ENCODE measurements at places on chromosomes 5 and 9.

DNA sequence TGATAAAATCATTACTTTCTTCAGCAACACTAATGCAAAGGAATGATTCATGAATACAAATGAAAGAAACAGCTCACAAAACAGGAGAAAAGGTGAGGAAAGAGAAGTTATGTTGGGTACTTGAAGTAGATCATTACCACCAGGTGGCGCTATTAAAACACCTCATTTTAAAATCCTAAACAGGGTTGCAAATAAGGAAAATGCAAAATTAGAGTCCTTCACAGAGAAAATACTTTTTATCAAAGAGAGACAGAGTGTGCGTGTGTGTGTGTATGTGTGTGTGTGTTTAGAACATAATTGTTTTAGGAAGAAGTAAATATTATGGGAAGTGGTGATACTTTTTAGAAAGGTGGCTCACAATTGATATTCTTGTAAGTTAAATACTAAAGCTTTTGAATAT, 49.5 kb upstream of the CD180 start:
- DNase-seq, result peak; percentile 55

DNA sequence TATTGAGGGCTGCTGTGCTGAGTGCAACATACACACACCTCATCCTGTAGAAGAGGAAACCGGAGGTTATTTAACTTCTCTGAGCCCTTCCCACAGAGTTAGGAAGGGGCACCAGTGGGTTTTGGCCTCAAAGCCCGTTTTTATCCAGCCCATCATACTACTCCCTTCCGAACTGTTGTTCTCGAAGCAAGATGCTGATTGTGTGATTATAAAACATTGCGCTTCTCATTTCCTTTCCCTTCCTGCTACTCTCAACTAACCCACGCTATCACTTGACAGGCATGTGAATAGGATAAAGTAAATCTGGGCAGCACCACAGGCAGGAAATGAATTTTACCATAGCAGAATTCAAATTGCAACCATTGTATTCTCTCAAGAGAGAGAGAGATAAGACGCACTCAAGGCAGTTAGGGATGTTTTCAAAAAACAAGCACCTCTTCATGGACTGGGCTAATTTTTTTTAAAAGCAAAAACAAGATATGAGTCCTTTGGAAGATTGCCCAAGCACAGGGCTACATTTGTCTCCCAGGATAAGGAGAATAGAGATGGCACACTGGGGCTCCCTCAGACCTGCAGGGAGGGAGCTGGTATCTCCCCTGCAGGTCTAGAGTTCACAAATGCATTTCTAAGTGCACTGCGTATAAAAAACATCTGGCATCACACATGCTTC, 52.6 kb downstream of the GNA14 start:
- no peak for DNase-seq

DNA sequence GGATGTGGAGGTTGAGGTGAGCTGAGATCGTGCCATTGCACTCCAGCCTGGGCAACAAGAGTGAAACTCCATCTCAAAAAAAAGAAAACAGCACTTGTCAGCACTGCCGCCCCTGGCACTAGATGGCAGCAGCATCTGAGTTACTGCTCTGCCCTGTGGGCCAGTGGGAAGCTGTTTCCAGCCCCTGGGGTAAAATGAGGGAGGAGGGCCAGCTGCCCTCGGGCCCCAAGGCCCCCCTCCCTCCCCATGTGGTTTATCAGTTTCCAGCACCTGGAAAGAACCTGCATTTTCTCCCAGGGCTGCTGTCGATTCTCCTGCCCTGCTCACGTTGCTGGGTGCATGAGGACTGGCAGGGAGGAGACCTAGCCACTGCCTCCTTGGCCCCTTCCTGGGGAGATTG, 13.2 kb upstream of the CEL start:
- no peak for DNase-seq

- no peak for DNase-seq
Observed at GRCh38 chr5:166594567-166594966, 1696.9 kb upstream of the WWC1 start.

- DNase-seq, result peak; percentile 82
Observed at GRCh38 chr9:116152941-116153764, 438 bp upstream of the PAPPA start.

DNA sequence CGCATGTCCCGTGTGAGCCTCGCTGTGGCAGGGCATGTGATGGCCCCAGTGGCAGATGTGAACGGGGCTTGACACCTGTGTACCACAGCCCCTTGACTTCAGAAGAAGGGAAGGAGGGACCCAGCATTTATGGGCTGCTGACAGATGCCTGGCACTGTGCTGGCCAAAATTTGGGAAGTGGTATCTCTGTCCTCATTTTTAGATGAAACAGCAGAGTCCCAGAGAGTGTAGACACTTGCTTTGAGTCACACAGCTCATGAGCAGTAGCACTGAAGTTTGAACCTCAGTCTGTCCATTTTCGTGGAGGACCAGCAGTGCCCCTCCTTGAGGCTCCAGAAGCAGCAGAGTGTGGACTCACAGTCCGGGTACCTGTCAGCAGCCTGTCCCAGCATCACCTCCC, 16.5 kb downstream of the NEK6 start:
- no peak for DNase-seq

- DNase-seq, result no peak
Observed at GRCh38 chr5:174945853-174946252, 221.5 kb downstream of the MSX2 start.

- DNase-seq, result no peak
Observed at GRCh38 chr5:161406880-161407279, 139.6 kb downstream of the GABRB2 start.

GRCh38 chr5:133383580-133383939, 228.8 kb downstream of the FSTL4 start:
- no peak for DNase-seq

- DNase-seq, result peak; percentile 100
Observed at GRCh38 chr5:125484742-125485641, 738.6 kb upstream of the ZNF608 start.

DNA sequence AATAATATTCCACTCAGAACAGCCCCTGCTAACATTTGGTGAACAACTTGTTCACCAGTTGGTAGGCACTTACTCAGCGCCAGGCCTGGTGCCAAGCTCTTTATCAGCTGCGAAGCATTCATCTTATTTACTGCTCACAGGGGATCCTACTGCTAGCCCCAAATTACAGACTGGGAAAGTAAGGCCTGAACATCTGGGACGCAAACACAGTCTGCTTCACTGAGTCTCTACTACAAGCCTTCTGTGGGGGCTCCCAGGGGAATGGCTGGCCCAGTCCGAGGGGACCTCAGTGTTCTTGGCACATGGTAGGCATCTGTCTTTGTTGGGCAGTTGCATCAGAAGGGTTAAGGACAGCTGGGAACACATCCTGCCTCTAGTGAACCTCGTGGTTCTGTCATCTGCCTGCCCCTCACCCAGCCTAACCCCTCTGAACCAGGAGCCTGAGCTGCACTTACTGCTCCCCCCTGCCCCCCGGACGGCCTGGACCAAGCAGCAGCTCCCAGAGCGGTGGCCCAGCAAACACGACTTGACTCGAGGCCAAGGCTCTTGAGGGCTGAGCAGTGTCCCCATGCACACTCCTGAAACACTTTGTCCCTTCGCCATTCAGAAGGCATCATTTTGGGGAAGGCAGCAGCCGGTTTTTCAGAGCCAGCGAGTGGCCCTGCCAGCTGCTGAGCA, at the start of gene PHYHD1:
Gene PHYHD1, plus strand, starts transcription at position 602 of the 678 bp plus-strand sequence. CDS start 1,342 bp downstream, outside the sequence.
- DNase-seq, result peak; percentile 61

GRCh38 chr5:175452166-175452565, 8.2 kb upstream of the DRD1 start:
- no peak for DNase-seq

- DNase-seq, result no peak
Observed at GRCh38 chr9:71073494-71073893, 47.9 kb downstream of the TRPM3 start.

DNA sequence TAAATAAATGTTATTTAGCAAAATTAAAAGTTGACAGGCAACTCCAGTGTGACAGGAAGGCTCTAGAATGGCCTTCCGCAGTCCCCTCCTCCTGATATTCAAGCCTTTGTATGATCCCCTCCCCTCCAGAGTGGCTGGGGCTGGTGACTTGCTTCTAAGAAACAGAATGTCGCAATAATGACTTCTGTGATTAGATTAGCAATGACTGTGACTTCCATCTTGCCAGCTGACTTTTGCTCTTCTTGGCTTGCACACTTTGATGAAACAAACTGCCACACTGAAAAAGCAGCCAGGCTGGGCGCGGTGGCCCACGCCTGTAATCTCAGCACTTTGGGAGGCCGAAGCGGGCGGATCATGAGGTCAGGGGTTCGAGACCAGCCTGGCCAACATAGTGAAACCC, 106.5 kb upstream of the LARP1 start:
- no peak for DNase-seq

- no peak for DNase-seq
Observed at GRCh38 chr5:94705427-94705826, 87.0 kb downstream of the SLF1 start.

- no peak for DNase-seq
Observed at GRCh38 chr5:31754741-31755675, 116.1 kb downstream of the PDZD2 start.

DNA sequence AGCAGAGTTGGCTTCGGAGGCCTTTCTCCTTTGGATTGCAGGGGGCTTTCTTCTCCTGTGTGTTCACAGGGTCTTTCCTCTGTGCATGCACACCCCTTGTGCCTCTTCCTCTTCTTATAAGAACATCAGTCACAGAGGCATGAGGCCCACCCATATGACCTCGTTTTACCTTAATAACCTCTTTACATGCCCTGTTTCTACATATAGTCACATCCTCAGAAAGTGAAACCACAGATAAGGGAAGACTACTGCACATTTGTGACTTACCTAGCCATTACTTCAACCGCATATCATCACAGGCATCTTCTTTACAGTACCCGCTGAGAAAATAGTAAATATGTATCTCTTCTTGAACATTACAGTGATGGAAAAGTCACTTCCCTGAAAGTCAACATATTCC, 204.9 kb upstream of the TARS1 start:
- DNase-seq, result no peak

- DNase-seq, result peak; percentile 25
Observed at GRCh38 chr5:28165096-28165495, 1126.7 kb upstream of the CDH9 start.

DNA sequence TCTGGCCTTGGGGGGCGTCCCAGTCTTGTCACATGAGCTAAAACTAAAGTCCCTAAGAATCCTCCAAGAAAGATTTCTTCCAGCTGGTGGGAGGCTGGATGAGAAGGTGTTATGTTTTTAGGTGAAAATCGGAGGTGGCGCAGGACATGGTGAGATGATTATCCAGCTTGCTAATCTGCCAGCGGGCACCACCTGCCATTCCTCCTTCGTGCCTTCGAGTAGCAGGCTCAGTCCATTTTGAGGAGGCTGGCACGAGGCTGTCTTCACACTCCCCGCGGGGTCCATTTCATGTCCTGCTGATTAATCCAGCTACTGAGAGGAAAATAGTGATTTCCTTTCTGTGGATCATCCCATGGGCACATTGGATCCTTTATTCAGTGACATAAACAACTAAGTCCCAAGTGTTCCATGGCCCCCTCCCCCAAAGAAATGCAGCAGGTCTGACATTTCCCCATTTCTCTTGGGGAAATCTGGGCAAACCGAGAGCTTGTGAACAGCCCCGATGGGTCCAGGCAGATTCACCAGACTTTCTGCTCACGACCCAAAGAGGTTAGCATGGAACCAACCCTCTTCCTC, 38.2 kb upstream of the EXOC3 start:
- DNase-seq, result no peak

- no peak for DNase-seq
Observed at GRCh38 chr5:78633700-78634099, 14.9 kb downstream of the LHFPL2 start.

DNA sequence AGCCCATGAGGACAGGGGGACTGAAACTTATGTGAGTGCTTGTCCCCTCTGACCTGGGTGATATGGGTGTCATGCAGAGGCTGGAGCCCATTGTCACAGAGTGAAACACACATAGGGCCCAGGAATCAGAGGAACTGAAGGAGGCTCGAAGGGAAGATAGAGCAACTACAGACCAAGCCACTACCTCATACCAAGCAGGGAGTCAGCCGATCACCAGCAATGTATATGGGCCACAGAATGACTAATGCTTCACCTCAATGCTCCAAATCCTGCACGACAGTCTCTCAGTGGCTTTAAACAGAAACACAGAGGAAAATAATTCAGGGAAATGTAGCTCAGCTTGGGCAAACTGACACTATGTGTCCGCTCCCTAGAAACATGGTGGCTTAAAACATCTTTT, 8.9 kb upstream of the FBXW11 start:
- no peak for DNase-seq
